GM04504 (cell line): ENCODE measurements at places on chromosomes 16 and 17.

DNA sequence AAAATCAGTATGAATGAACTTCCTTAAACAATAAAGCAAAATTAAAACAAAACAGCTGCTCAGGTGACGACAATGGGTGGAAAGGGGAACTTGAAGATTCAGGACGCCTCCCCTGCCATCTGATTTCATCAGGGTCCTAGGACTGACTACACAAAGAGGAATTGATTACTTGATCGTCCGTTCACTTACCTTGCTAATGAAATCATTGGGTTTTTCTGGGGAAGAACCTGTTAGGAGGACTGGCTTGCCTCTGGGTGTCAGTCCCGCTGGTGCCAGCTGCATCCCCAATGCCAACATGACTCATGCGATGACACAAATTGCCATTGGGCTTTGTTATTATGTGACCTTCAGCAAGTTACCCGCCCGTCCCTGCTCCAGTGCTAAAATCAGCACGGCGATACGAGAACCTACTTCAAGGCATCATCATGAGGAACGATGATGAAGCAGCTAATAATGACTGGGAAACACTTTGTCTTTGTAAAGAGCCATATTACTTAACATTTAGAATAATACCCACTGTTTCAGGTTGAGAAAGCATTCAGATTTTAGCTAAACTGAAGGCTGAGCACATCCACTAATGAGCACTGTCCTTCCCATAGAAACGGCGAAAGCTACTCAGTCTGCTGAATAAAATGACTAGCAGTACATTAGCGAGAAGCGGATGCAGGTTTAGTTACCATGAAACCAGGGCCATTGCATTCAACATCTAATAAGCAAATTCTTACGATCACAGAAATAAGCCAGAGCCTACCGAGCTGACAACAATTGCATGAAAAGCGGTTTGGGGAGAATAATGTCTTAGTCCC, 139.4 kb downstream of the ZFHX3 start:
- no peak for DNase-seq

DNA sequence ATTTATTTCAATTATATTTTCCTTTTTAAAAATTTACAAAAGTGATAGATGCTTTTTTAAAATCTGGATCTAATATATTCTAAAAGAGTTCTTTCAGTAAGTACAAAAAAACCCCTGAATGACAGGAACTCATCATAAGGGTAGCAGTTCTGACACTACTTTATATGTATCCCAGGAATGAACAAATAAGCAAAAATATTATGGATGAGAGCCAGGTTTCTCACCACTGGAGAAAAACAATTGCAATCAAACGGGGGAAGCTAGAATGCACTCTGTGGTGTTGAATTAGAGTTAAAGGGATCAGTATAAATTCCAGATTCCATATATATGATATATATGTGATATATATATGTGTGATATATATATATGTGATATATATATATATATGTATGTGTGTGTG, 23.2 kb upstream of the NDRG4 start:
- no peak for DNase-seq

DNA sequence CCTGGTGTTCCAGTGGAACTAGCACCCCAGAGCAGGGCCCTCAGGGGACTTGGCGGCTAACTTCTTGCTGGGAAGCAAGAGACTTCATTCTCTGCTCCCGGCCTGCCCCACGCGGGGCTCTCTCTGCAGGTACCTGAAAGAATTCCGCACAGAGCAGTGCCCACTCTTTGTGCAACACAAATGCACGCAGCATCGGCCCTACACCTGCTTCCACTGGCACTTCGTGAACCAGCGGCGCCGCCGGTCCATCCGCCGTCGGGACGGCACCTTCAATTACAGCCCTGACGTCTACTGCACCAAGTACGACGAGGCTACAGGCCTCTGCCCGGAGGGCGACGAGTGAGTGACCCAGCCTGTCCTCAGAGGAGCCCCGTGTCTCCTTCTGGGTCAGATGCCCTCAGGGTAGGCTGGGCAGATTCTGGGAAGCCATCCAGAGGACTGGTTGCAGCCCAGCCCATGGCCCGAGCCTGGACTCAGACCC, 25.1 kb downstream of the UNK start:
- no peak for DNase-seq

DNA sequence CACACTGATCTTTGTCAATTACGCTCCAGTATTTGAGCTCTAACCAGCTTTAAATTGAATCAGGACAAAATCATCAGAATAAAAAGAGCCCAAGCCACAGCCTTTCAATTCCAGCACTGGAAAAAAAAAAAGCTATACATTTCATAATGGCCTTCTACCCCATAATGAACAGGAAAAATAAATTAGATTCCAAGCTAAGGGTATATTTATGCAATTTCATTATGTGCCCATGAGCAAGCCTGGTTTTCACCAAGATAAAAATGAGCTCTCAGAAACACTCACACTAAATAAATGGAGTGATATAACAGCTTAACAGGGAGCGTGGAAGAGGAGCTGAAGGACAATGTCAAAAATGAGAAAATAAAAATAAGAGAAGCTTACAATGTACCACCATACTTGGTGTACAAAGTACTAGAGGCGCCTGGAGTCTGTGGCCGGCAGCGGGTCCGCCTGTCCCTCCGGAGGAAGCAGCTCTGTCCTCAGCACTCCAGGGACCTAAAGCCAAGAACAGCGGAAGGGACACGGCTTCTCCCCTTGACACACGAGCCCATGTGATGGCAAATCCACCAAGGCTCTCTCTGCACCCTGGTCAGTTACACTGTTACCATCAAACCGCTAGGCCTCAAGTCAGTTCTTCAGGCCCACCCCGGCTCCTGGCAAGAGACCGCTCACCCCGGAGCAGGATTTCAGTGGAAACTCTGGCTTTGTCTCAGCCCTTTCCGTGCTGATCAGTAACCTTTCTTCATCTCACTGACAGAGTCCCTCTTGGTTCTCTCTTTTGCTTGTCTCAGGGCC, 69.6 kb downstream of the RBFOX3 start:
- no peak for DNase-seq

DNA sequence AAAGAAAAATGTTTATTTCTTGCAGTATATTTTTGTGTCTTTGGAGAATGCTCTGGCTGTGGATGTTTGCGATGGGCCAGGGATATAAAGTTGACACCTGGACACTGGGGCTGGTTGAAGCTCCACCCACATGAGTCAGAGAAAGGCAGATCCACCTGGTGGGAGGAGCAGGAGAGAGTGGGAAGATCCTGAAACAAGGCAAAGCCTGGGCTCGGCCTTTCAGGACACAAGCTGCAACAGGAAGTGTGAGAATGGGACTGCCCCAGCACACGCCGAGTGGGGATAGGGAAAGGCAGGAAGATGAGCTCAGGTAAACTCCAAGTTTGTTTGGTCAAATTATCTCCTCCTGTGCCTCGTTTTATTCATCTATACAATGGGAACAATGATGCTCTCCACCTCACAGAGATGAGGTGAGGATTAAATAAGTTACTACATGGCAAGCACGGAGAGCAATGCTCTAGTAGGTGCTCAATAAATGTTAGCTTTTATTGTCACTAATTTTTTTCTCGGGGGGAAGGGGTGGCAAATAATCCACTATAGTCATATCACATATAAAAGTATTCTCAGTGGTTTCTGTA, 21.4 kb upstream of the PITPNM3 start:
- DNase-seq, result no peak

DNA sequence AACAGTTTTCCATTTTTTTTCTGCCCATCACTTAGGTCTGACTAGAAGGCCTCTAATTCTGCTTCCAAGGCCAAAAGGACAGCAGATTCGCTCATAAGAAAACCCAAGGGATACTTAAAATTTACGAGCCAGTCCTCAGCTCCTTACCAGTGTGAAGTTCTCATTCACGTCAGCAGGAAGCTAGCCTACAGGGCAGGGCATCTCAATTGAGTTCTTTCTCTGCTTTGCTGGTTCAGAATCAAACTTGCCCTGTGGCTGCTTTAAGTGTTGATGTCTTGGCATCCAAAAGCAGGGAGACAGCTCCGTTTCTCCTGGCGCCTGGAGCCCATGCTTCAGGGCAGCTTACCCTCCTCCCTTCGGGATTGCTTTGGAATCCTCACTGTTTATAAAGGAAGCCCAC, 136.0 kb downstream of the ANKFN1 start:
- no peak for DNase-seq

DNA sequence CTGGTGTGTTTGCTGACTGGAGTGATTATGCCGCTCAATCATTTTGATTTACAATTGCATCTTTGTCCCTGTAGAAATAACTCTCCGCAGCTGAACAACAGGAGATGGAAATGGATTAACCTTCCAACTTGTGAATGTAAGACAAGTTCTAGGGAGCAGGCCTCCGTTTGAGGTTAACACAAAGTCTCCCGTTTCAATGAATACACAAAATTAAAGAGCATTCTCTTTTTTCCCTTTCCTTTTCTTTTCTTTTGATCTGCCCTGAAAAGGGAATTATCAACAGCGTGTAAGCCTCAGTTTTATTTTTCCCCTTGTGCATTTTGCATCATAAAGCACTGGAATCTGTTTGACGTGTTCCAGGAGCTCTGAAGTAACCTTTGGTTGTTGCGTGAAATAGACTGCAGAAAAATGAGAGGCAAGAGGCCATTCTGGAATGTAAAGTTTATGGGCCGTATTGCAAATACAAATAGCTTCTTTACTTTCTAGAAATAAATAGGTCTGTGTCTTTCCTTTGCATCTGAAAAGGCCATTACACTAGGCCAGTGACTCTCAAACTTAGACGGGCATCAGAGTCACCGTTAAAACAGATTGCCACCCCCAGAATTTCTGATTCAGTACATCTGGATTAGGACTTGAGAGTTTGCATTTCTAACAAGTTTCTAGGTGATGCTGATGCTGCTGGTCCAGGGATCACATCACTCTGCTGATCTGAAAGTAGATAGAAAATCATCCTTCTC, 164.7 kb downstream of the ZNF18 start:
- DNase-seq, result no peak

GRCh38 chr17:69961501-69962145, 113.4 kb upstream of the KCNJ16 start:
- DNase-seq, result no peak

GRCh38 chr17:72311004-72311403, 190.2 kb downstream of the SOX9 start:
- no peak for DNase-seq

DNA sequence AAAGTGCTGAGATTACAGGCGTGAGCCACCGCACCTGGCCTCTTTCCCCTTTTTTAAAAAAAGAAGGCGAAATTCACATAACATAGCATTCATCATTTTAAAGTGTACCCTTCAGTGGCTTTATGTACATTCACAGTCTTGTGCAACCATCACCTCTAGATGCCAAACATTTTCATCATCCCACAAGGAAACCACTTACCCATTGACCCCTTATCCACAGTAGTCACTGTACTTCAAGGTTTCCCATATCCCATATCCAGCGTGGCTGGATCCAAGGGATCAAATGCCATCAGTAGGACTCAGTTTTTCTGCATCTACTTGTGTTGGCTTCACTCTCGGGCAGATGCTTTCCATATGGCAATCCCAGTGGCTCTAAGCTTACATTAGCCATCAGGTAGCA, 50.3 kb downstream of the BMERB1 start:
- peak; percentile 15 for DNase-seq

GRCh38 chr16:61024180-61024900, 1011.9 kb downstream of the CDH8 start:
- no peak for DNase-seq

DNA sequence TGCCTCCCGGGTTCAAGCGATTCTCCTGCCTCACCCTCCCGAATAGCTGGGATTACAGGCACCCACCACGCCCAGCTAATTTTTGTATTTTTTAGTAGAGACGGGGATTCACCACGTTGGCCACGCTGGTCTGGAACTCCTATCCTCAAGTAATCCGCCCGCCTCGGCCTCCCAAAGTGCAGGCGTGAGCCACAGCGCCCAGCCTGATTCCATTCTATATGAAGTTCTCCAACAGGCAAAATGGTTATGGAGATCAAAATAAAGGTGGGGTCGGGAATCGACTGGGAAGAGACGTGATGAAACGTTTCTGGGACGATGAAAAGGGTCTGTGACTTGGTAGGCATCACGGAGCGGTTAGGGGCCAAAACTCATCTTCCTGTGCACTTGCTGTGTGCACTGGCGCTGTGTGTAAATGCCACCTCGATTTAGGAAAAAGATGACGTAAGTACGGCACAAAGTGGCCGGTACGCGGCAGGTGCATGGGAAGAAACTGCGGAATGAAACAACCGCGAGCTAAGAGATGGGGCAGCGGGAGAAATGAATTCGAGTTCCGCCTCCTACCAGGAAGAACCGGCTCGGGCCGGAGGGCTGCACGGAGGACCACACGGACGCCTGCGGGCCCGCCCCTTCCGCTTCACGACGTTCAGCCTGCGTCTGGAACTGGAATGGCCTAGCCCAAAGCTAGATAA, 1.6 kb downstream of the TP53 start:
- DNase-seq, result peak; percentile 87

GRCh38 chr17:8976638-8977037, 11.1 kb upstream of the PIK3R5 start:
- DNase-seq, result no peak

- DNase-seq, result no peak
Measured at GRCh38 chr17:16425202-16425601, 9.8 kb downstream of the TRPV2 start.

DNA sequence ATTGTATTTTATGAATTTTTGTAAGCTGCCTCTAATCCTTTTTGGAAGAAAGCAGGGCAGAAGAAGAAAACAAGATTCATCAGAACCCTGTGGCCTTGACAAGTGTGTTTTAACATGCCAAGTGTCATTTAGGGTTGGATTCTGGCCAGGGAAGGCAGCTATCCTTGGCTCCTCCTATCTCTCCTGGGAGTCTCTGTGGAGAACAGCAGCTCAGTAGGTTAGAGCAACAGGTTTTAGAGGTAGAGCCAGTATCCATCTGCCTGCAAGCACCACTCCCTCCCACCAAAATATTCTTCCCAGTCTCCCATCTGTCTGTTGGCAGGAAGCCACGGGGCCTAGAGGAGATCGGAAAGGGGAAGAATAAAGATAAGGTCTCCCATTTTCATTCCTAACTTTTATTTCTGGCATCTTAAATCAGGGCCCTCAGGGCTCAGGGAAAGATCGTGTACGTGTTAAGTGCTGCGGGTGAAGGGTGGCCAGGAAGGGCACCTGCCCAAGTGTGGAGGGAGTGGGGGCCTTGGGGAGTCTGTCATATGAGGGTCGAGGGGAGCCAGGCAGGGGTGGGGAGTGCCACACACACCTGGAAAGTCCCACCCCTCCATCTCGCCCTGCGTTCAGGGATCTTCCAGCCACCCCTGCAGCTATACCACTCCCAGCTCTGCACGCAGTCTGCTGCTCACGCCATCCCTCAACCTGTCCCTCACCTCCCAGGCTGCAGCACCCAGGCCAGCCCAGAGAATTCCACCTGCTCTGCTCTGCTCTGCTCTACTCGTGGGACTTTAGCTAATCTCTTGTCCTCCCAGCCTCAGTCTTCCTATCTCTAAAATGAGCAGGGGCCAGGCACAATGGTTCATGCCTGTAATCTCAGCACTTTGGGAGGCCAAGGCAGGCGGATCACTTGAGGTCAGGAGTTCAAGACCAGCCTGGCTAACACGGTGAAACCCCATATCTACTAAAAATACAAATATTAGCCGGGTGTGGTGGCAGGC, 17.1 kb upstream of the CPSF4L start:
- DNase-seq, result no peak

DNA sequence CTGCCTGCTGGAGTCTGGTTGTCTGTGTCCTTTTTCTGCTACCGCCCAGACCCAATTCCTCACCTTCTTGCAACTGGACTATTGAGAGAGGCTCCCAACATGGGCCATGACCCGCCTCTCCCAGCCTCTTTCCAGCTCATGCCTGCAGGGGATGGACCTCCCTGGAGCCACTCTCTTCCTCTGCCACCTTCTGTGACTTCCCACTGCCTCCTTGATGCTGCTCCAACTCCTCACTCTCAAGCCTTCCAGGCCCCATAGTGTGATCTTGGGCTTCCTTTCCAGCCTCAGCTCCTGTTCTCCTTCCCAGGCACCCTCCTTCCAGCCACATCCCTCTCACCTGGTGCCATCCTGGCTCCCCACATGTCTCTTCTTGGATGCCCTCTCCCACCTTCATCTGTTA, 11.1 kb downstream of the ZNF768 start:
- no peak for DNase-seq
